NCI-H1930 (cell line): ENCODE measurements at places on chromosomes 12 and 14.

DNA sequence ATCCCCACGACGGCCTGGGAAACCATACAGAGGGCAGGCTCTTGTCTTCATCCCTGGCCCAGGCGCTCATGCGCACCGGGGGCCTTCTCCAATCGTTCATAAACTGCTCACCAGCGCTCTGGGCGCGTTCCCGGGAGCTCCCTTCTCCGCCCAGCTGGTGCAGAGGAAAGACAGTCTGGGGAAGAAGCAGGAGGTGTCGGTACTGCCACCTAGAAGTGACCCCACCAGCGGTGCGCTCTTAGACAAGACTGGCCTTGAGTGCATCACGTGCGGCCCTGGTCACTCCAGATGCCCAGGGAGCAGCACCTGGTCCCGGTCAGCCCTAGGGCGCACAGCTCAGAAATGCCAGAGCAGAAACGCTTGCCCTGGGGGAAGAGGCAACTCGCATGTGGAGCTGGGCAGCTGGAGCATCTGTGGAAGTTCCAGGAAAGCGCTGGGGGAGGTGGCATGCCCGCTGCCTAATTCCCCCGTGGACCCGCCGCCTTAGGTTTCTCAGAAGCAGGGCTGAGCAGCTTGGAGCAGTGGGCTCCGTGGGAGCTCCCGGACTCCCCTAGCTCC lies 2.5 kb downstream of the GSC start:
- DNase-seq, result no peak

DNA sequence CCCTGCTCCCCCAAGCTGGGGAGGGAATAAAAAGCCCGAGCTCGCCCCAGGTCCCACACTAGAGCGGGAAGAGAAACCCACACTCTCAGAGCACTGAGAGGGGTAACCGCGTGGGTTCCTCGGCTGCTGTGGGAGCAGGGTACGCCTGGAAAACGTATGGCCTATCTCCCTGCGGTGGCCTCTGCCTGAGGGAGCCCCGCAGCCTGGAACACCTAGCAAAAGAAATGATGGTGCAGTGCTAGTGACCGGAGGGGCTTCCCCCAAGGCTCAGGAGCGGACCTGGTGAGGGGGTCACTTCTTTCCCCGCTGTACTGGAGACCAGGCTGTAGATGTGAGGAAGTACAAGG lies 2.5 kb upstream of the OR4N2 start:
- DNase-seq, result no peak

- no peak for DNase-seq
Measured at GRCh38 chr14:57389646-57390036, 745 bp upstream of the NAA30 start.

GRCh38 chr12:49953151-49953550 lies 2.6 kb downstream of the AQP2 start:
- DNase-seq, result no peak

- no peak for DNase-seq
Measured at GRCh38 chr12:68538726-68539614, 71.7 kb upstream of the RAP1B start.

DNA sequence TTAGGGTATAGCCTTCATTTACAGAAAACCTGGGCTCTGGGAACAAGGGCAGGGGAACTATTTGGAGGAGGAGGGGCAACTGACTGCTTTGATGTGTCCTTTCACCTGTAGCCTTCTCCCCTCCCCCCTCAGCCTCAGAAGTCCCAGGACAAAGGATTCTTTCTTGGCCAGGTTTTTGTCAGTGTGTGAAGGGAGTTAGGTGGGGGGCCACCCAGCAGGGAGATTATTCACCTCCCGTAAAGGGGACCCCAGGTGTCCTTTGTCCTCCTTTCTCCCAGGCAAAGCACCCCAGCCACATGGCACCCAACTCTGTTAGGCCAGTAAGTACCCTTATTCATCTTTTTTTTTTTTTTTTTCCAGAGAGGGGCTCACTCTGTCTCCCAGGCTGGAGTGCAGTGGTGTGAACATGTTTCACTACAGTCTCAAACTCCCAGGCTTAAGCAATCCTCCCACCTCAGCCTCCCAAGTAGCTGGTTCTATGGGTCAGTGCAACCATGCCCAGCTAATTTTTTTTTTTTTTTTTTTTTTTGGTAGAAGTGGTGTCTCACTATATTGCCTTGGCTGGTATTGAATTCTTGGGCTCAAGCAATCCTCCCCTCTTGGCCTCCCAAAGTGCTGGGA lies 723 bp upstream of the NFE2 start:
- no peak for DNase-seq

DNA sequence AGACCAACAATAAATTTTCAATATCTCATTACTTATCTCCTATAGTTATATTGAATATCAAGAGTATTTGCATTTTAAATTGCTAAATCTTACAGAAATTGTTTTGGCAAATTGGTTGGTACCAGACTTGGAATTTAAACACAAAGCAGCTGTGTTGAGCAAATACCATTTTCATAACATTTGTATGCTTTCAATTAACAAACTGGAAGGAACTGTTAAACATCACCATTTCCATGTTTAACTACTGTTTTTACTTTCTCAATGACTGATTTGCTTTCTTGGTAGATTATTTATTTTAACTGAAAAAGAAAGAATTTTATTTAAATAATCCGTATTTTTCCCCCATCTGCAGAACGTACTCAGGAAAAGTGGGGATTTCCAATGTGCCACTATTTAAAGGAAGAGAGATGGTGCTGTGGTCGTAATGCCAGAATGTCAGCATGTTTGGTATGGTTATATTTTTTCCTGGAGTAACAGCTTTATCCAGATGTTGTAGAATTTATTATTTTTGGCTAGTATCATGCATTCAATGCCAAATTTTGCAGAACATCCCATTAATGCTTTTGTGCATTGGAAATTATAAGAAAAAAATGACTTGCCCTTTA lies 72.3 kb downstream of the METTL25 start:
- DNase-seq, result no peak

DNA sequence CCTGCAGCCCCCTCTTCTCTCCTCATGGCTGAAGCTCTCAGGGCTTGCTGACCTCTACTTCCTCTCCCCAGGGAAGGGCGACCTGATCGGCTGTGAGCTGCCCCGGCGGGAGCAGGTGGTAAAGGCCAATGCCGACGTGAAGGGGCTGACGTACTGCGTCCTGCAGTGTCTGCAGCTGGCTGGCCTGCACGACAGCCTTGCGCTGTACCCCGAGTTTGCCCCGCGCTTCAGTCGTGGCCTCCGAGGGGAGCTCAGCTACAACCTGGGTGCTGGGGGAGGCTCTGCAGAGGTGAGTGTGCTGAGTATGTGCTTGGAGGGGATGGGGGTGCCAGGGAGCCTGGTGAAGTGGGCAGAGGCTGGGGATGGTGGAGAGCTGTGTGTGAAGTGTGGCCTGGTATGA lies 13.7 kb downstream of the MCRS1 start:
- DNase-seq, result no peak

DNA sequence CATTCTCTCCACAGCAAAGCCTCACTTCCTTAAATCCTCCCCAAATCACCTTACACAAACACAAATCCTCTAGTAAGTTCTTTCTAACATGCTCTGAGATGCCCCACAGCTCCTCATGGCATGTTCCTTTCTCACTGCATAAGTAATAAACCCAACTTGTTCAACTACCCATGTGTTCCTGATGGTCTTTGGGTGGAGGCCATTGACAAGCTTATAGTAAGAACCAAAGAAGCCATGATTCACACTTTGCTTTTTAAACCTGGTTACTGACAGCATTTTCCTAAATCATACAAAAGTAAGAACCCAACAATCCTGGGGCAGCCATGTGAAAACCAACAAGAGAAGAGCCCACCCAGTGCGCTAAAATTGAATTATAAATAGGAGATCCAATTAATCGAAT lies 138.6 kb downstream of the ITPR2 start:
- no peak for DNase-seq

DNA sequence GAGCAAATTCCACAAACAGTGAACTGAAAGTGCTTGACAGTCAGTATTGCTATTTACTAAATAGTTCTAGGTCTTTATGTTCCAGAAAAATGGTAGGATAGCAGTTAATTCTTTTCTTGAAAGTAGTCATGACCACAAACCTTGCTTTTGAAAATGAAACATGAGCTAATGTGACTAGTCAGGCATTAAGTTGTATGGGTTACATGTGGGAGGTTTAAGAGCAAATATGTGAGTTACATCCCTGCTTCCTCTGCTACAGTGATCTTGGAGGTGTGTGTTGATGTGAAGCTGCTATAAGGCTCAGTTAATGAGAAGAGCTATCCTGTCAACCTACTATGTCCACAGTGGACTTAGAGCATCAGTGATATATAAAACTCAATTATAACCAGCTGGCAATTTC lies 741.6 kb downstream of the FSCB start:
- no peak for DNase-seq

GRCh38 chr14:56120091-56120691 lies 2.0 kb downstream of the PELI2 start:
- no peak for DNase-seq

DNA sequence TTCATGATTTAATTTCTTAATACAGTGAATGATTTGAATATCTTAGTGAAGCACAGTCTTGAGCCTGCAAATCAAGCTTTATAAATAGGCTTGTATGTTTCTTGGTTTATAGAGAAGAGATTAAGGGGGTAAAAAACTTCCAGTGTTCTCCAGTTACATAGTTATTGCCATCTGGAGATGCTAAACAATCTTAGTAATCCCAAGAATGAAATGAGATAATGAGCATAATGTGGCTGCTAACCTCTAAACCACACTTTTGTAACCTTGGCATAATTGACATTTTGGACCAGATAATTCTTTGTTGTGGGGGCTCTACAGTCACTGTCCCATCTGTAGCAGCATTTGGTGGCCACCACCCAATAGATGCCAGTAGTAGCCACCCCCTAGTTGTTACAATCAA lies 316.8 kb downstream of the CCDC91 start:
- no peak for DNase-seq

GRCh38 chr14:23569443-23570151 lies 2.0 kb upstream of the AP1G2 start:
- DNase-seq, result no peak

DNA sequence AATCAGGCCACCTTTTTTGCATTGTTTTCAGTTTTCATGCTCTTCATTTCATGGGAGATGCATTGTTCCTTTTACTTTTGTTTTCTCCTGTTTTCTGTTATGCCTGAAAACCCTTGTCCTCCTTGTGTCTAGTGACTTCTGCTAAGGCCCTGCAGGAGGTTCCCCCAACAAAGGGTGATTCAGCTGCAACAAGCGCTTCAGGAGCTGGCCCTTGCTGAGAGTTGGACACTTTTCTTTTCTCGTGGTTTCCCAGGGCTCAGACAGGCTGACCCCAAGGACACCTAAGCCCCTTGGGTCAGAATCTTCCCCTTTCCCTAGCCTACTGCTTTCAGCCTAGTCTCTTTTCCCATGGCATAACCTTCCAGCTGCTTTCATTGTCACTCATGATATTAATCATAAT lies 98.9 kb downstream of the PLXNC1 start:
- DNase-seq, result no peak

DNA sequence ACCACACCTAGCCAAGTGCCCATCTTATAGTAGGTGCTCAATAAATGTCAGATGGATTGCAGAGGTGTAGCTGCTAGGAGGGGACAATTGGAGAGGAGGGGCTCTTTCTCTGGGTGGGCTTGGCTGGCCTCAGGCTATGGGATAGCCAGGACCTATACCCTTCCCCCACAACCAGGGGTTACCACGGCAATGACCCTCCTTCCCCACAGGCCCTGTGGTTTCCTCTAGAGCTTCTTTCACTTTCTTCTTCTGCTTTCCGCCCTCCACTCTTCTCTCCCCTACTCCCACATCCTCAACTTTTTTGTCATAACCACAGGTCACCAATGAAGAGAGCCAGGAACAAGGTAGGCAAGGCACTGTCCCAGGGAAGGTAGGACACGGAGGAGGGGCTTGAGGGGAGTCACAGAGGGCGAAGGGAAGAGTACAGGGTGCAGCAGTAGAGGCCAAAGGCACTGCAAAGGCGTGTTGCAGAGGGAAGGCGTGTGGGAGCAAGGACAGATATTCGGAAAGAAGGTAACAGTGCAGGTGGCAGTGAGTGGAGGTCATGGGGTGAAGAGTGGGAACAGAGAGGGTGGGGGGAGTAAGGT lies 1.9 kb upstream of the ITGB7 start:
- no peak for DNase-seq

- peak; percentile 78 for DNase-seq
Measured at GRCh38 chr14:67819563-67820421, at the start of gene RAD51B. TSS of gene RAD51B (plus strand) at chr14:67819779.

DNA sequence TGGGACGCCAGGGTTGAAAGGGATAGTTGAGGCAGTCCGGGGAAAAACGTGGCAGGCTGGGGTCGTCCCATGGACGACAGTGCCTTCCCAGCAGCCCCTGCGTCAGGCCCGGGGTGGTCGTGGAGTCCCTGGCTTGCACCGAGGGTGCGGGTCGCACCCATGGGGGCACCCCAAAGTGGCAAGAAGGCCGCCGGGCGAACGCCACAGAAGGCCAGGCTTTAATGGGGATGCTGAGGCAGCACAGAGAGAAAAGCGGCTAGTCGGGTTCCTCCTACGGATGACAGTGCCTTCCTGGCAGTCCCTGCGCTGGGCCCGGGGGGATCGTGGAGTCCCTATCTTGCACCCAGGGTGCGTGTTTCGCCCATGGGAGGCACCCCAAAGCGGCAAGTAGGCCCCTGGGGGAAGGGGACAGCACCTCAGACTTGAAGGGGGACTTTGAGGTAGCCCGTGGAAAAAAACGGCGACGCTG lies 158.6 kb upstream of the ALG10B start:
- DNase-seq, result no peak

DNA sequence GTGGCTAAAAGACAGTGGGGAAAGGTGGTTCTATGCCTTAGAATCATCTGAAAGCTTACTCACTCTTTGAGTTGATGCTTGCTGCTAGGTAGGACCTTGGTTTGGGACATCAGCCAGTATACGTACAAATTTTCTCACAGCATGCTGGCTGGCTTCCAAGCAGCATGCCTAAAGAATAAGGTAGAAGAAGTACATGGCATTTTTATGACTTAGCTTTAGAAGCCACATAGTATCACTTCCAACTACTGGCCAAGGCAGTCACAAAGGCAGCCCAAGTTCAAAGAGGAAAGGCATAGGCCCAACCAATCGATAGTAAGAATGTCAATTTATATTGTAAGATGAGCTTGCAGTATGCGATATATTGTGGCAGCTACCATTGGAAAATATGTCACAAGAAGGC lies 284.2 kb upstream of the CAND1 start:
- DNase-seq, result no peak

- DNase-seq, result no peak
Measured at GRCh38 chr12:55068416-55069010, 48.7 kb downstream of the NEUROD4 start.

GRCh38 chr12:50442178-50442908 lies 41.7 kb downstream of the LARP4 start:
- DNase-seq, result no peak

DNA sequence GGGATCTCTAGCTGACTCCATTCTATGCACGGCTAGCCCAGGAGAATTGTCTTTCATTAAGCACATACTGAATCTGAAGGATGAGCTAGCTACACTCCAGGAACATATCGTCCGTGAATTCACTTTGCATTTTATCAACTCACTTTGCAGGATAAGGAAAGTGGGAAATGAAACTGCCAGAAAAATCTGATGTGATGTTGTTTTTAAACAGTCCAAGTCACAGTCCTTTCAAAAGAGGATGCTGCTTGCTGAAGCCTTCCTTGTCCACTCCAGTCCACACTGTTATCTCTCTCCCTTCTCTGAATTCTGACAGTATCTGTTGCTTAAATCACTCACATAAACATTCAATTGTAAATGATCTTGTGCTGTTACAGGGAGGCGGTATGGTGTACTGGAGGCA lies 12.7 kb upstream of the TMCC3 start:
- DNase-seq, result no peak
